ENCODE measurements at places on chromosomes 1 and 21.

DNA sequence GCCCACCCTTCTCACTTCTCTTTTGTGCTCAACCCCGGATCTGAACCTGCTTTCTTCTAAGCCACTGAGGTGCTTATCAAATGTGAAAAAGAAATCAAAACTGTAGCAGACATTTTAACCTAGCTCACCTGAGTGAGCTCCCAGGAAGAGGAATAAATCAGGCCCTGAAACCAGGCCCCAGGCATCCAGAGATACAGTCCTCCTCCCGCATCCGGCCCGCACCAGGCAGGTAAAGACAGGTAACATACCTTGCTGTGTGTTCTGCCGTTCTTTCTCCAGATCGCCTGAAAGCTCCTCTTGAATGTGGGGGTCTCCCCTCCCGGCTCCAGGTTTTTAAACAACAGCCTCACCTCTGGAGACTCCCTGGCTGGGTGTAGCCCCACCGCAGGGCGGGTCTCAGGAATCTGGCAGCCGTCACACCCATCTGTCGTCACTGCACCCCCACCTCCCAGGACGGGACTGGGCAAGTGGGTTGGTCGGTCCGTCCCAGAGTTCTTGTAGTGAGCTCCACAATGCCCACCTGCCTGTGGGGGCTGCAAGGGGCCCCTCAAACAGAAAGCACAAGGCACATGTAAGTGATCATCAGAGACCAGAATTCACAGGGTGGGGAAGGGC lies at the start of gene LAMB3:
Gene LAMB3, minus strand, starts transcription at position 305 of the 615 bp plus-strand sequence. CDS start 1,481 bp downstream, outside the sequence.
- peak; percentile 47 for DNase-seq

GRCh38 chr1:184649451-184649888 lies 105.2 kb downstream of the EDEM3 start:
- DNase-seq, result no peak

- DNase-seq, result no peak
Measured at GRCh38 chr1:28482702-28483101, 23.1 kb upstream of the RCC1 start.

DNA sequence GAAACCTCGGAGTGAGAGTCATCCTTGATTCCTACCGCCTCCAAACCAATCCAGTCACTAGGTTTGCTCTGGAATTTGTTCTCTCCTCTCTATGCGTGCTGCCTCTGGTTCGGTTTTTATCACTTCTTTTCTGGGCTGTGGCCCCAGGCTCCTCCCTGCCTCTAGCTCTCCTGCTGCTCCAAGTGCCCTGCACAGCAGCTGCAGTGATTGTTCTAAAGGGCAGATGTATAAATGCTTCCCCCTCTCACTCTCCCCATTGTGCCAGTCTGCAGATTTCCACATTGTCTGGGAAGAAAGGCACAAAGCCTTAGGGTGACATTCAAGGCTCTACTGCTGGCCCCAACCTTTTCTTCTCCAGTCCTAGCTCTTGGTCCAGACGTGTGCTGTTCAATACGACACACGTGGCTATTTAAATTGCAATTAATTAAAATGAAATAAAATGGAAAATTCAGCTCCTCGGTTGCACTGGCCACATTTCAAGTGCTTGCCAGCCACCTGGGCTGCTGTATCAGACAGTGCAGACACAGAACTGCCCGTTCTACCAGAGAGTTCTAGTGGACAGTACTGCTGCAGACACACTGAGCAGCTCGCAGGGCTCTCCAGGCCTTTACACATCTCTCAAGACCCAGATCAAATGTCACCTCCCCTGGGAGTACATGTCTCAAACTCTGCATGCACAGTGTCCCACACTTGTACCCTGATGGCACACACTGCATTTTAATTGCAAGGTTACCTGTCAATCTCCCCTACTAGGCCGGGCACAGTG lies 12.4 kb downstream of the TRIM62 start:
- no peak for DNase-seq

DNA sequence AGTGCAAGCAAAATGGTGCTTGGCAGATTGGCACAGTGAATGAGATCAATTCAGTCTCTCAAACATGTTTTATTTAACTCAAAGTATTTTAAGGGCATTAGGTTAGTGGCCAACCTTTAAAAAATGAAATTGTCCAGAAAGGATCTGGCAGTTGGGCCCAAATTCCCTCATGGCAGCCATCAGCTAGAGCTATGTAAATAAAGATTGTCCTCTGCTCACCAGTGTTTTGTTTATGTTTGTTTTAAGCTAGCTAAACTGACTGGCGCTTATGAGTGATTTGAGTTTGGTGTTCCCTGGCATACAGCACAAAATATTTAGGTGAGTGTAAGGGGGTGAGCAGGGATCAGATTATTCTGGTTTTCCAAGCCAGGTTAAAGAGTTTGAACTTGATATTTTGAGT lies 18.1 kb downstream of the HDAC1 start:
- no peak for DNase-seq

- no peak for DNase-seq
Measured at GRCh38 chr1:31615414-31615813, 2.1 kb upstream of the HCRTR1 start.

- no peak for DNase-seq
Measured at GRCh38 chr1:225469051-225469450, 41.2 kb upstream of the LBR start.

DNA sequence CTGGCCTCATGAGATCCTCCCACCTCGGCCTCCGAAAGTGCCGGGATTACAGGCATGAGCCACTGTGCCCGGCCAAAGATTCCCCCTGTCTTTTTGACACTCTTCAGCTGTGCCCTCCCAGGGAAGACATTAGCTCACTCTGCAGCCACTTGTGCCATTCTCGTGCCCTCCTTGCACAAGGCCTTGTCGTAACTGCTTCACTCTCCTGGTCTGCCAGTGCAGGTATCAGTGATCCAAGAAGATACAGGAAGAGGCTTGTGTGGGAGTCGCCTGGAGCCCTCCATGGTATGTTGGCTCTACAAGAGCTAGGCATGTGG lies 22.0 kb upstream of the WDR26 start:
- DNase-seq, result no peak

GRCh38 chr1:101738475-101738874 lies 258.3 kb downstream of the OLFM3 start:
- no peak for DNase-seq

GRCh38 chr1:163265547-163265946 lies 56.2 kb upstream of the NUF2 start:
- DNase-seq, result no peak

- DNase-seq, result peak; percentile 69
Measured at GRCh38 chr1:173420330-173420806, 56.8 kb upstream of the PRDX6 start.

DNA sequence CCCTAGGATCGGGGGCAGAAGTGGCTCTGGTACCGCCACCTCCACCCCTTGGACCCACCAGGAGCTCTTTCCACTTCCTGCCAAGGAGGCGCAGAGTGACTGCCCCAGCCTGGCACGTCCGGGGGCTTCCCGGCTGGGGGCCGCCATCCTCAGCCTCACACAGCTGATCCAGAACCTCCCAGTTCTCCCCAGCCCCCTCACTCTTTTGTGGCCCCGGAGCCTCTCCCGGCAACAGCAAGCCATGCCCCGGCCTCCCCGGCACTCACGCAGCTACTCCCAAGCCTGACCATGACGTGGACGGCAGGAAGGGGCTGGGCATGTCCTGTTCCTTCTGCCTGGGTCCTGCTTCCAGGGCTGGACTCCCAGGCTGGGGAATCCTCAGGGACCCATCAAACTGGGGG lies 17.1 kb downstream of the TP73 start:
- no peak for DNase-seq

DNA sequence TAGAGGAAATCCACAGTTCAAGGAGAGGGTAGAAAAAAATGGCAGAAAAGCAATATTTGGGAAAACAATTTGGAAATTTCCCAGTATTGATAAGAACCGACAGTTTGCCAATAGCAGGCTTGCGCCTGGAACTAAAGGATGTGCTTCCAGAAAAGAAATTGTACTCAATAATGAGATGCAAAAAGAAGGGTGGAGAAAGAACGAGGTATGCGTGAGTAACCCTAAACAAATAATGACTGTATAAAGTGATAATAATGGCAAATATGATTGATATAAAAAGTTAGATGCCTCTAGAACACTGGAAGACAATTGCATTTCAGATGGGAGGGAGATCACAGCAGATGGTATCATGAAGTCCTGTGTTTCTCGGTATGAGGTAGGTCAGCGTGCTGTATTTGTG lies 458.9 kb downstream of the DSCAM start:
- no peak for DNase-seq

DNA sequence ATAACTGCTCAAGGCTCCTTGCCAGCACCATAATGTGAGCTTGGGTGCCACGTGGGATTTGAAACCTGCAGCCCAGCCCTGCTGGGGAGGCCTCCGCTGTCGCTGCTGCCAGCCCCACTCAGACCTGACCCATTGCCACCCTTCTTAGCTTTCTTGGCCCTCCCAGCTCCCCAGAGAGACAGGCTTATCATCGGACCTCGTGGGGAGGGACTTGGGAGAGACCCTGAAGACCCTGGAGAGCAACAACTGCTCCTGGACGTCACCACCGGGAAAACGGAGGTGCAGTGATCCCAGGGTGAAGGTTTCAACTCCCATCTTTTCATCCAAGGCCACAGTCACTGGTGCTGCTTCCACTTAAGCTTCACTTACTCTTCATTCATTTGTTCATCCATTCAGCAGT lies 596.1 kb downstream of the PTPRU start:
- DNase-seq, result no peak

DNA sequence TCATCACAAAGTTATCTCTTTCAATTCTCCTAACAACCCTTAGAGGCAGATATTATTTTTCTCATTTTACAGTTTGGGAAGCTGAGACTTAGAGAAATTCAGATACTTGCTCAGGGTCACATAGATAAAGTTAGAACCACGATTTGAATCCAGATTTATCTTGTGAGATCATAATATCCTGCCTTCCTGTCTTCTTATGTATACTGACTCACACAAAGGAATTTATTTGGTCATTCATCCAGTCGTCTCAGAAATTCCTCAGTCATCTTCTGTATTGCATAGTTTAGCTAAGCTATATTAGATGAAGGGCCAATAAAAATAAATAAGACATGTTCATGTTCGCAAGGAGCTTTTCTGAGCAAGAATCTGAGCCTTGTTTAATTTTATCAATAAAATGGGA lies 35.8 kb upstream of the RUNX1 start:
- no peak for DNase-seq

GRCh38 chr1:109240158-109241152 lies 8.9 kb upstream of the CELSR2 start:
- peak; percentile 71 for DNase-seq

DNA sequence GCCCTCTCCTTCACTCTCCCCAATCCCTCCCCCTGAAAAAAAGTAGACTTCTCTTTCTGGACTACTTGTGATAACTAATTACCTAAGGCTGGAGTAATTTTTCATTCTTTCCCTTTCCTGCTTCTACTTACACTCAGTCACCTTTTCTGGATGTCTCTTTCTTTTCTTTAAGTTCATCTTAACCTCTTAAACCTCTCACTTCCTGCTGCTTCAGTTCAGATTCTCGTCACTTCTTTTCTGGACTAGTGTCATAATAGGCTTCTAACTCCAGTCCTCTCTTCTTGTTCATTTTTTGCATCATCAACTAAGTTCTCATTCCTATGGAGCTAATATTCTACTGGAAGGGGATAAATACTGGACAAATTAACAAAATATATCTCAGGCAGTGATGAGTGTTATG lies 75.4 kb downstream of the LRRC53 start:
- DNase-seq, result no peak

- DNase-seq, result peak; percentile 100
Measured at GRCh38 chr1:228059634-228060457, 22.7 kb upstream of the ARF1 start.

DNA sequence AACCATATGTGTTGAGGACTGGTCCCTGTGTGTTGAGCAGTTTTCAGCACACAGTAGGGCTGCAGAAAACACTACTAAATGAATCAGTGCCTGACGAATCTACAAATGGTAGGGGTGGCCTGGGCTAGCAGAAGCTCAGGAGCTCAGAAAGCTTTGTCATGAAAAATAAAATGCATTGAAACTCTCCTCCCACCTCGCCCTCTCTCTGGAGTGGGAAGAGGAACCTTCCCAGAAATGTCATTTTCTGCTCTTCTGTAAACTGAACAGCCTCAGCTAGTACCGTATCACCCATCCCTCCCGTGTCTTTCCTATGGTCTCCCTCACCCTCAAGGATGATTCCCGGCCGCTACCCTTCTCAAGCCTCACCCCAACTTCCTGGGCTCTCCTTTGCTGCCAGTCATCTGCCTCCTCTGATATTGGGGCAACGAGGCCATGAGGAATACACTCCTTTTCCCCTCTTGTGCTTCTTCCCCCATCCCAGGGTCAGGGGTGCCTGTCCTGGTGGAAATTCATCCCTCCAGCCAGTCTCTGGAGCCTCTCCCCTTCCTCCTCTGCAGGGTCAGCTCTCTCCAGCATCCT lies 734.5 kb downstream of the PTPRU start:
- DNase-seq, result no peak

DNA sequence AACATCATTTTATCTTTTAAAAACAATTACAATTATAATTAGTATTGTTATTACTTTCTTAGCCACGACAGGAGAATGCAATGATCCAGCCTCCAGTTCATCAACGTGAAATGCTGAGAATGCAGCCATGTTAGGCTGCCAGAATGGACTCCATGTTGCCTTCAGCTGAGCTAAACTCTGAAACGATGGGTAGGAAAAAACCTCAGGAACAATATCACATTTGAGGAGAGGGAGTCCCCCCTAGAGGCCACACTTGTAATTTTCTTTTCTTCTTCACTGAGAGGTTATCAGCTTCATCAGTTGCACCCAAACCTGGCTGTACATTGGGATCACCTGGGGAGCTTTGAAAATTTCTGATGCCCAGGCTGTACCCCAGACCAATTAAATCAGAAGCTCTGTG lies 34.6 kb upstream of the DNAH14 start:
- DNase-seq, result no peak

DNA sequence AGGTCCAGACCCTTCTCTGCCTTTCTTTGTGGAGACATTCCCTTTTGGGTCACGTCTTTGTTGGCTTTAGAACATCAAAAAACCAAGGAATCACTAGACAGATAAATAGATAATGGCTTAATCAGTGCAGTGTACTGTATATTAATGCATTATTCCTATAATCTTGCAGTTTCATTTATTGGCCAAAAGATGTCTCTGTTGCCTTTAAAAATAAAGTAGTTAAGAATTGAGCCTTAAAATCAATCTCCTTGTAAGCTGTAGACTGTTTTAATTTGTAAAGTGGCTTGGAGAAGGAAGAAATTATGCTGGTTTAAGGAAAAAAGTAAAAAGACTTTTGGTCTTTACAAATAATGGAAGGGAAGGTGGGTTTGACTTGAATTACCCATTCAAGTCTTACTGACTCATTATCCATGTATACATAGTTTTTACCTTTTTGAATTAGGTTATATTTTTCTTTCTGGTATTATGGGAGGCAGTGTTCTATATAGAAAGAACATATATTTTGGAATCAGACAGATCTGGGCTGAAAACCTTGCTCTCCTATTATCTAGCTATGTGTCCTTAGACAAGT lies 84.6 kb downstream of the VPS13D start:
- DNase-seq, result no peak
